ENCODE measurements at places on chromosomes 2 and 18.

DNA sequence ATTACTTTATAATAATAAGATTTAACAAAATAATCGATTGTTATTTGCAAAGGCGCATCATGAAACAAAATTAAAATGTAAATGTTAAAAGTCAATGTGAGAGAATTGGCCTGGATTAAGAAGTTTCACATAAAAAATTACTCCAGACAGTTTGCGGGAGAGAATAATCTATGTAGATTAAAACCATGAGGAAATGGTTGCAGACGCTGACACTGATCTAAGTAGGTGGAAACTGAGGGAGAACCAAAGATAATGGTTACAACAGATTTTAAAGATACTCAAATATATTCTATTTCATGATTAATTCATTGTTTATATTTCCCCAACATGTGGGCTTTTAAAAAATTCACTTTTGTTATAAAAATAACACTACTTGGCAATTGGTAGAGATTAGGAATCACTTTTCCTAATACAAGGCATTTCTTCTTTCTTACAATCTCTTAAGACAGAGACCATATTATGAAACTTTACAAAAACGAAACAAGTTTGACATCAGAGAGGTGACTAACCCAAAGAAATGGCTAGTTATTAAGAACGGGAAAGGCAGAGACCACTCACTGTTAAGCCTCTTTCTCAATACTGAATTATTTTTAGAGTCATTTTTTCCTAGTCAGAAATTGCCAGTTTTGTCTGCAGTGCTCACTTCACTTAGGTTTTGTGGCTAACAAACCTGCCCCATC, 1.6 kb downstream of the KANSL1L start:
- DNase-seq, result no peak

- no peak for DNase-seq
These were observed 5.5 kb downstream of the UBE2E3 start for GRCh38 chr2:180985771-180986395.

DNA sequence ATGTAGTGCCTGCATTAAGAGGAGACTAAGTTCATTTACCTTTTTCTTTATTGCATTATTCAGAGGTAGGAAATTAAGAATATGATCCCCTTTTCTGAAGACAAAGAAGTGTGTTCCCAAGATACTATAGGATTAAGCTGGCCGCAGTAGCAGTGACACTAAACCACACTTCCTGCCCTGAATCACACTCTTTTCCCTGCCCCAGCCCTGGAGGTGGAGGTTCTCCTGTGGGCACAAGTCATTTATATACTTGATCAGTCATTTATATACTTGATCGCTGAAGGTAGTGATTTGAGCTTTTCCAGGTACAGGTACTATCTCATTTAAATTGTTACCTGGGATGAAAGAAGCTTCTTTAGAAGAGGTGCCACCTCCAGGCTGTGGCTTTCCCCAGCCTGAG, 78.6 kb downstream of the ARMC9 start:
- no peak for DNase-seq

GRCh38 chr2:105573910-105574655, 170.6 kb upstream of the NCK2 start:
- DNase-seq, result no peak

DNA sequence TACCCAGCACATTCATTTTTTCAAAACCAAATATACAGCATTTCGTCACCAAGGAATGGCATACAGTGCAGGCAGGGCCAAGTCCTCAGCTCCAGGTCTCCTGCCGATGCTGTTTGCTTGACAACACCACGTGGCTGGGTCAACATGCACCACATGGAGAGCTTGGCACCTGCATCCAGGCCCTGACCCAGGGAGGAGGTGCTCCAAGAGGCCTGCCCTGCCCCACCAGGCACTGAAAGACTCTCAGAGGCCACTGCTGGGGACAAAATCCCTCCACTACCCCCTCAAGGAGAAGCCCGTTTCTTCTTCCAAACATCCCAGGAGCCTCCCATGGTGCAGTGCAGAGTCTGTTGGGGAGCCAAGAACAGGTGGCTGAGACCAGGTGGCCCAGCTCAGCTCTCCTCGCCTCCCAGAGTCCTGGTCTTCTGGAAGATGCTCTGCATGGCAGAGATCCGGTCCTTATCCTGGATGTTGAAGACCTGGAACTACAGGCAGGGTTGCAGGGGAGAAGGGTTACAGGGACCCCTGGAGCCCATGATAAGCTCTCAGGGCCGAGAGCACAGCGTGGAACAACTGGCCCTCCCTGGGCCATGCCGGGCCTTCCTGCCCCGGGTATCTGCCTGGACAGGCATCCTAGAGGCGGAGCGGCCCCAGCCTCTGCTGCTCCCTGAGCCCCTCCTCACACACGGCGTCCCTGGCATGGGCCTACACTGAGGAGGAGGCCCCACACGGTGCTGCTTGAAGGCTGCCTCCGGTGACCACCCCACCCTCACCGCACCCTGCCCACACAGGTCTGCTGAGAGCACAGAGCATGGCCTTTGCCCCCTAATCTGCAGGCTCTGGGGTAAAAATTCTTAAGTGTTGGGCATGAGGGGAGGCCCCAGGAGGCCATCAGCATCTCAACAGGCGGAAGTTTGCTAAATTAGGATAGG, 9.0 kb downstream of the MAB21L4 start:
- no peak for DNase-seq

DNA sequence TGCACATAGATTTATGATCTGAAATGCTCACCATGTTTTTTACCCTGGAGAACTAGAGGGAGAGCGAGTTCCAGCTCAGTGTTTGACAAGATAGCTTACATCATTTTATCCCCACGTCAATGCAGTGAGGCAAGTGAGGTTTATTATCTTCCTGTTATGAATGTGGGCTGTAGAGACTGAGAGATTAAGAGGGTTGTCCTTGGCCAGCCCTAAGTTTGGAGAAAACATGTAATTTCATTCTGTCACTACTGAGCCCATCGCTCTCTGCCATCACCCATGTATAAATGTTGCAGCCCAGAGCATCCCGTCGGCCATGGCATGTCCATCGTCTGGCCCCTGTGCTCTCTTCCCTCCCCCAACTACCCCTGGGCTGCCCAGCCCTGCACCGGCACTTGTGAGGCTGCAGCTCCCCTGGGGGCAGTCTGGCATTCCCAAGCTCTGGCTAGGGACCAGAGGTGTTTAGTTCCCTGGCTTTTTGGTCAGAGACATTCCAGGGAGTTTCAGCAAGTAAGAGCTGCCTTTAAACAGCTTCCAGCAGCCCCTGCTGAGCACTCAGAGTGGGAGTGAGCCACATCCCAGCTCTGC, 136.7 kb downstream of the ANTXR1 start:
- peak; percentile 68 for DNase-seq

GRCh38 chr2:215421859-215422461, 13.9 kb downstream of the FN1 start:
- no peak for DNase-seq

DNA sequence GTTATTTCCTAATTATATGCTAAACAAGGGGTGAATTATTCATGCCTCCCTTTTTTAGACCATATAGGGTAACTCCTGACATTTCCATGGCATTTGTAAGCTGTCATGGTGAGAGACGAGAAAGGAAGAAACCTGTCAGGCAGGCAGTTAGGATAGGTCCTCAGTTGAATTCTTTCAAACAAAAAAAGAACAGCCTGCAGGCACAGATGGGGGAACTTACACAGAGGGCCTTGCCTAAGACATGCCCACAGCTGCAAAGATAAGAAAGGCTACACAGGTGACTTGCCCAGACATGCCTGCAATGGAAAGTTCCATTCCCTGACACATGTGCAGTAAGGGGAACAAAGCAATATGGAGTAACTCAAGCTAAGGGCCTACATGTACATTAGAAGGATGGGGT, 128.1 kb downstream of the TMEM163 start:
- DNase-seq, result no peak

- DNase-seq, result no peak
These were observed 81.8 kb downstream of the EXOC6B start for GRCh38 chr2:72744049-72744448.

- DNase-seq, result peak; percentile 61
These were observed 4.4 kb downstream of the LYPD1 start for GRCh38 chr2:132665401-132666140.

DNA sequence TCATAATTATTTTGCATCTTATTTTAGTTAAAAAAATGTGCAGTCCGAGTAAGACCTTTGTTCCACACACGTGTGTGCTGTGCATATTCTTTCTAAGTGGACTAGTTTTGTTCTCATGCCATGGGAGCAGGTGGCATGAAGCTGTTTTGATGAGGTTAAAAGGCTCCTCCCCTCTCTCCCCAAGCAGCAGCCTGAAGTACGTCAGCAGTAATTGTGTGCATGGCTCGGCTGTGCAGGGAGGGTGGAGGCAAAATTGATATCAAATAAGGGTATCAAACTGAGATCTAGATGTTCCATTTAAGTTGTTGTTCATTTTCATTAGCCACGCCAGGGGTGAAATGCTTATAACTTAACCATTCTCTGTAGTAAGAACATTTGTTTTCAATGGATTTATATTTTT, at the start of gene NYAP2:
Gene NYAP2, plus strand, starts transcription at position 207 of the 400 bp plus-strand sequence. CDS start 9,171 bp downstream, outside the sequence.
- no peak for DNase-seq

DNA sequence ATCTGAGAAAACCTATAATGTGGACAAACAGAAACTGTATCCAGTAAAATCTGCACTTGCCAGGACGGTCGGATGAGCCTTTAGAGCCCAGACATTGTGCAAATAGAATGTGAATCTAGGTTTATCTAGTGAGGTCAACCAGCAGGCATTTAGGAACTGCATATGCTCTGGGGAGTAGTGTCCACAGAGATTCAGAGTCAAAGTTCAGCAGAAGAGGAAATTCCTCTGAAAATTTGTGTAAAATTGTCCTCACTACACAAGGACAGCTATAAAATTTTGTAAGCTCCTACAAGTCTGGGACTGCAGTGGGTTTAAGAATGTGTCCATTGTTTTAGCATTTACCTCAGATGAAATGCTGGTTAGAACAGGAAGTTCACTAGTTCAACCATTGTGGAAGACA, 9.8 kb upstream of the NDUFV2 start:
- DNase-seq, result no peak

- no peak for DNase-seq
These were observed 201.6 kb downstream of the SETBP1 start for GRCh38 chr18:44882163-44882868.

GRCh38 chr2:181915102-181915501, 23.6 kb downstream of the ITPRID2 start:
- DNase-seq, result no peak

DNA sequence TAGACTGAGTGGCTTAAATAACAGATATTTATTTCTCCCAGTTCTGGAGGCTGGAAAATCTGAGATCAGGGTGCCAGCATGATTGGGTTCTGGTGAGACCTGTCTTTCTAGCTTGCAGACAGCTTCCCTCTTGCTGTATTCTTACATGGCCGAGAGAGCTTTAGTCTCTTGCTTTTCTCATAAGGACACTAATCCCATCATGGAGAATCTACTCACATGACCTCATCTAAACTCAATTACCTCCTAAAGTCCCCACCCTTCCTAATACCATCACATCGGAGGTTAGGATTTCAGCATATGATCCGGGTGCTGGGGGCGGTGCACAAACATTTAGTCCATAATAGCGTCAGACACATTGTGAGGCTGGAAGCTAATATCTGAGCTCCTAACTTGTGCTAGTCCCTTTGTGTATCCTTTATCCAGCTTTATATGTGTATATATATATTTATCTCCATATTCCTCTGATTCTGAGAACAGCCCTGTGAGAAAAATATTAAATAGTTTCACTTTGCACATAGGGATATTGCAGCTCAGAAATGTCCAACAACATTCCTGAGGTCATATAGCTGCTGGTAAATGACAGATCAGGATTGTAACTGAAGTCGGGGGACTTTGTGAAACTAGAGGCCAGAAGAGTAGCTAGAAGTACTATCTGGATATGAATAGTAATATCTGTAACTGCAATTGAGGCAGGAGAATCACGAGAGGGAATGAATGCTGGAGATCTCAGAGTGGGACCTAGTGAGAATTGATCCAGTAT, 28.9 kb downstream of the MARCHF4 start:
- no peak for DNase-seq

DNA sequence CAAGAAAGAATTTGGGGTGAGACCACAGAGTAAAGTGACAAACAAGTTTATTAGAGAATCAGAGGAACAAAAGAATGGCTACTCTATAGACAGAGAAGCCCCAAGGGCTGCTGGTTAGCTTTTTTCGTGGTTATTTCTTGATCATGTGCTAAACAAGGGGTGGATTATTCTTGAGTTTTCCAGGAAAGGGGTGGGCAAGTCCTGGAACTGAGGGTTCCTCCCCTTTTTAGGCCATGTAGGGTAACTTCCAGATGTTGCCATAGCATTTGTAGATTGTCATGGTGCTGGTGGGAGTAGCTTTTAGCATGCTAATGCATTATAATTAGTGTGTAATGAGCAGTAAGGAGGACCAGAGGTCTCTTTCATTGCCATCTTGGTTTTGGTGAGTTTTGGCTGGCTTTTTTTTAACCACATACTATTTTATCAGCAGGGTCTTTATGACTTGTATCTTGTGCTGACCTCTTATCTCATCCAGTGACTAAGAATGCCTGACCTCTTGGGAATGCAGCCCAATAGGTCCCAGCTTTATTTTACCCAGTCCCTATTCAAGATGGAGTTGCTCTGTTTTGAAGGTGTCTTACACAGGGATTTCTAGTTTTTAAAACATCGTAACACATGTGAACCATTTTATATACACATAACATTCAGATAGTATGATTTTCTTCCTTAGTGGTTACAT, 77.8 kb downstream of the MYO1B start:
- DNase-seq, result no peak

DNA sequence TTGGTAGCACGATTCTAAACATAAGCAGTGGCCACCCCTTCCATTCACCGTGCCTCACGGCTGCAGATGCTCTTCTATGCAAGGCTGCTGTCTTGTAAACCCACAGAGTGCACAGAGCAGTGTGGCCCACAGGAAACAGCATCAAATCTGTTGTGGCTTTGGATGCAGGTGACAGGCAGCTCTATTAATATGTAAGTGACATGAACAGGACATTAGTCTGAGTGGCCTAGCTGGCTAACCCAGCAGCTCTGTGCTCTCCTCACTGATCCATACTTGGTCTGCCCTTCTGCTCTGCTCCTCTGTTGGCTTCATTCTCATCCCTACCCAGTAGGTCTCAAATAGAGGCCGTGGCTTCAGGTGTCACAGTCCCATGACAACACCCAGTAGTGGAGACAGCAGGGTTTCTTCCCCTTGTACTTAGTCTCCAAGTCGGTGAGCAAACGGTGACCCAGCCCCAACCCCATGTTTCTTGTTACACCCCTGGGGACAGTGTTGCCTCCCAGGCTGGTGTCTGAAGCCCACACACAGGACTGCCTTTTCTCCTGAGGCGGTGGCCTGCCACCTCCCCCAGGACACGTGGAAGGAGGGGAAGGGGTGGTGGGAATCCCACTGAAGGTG, 5.8 kb downstream of the SH3RF3 start:
- DNase-seq, result no peak

- DNase-seq, result no peak
These were observed 184.8 kb upstream of the PKDCC start for GRCh38 chr2:41863062-41863461.

Measured in thyroid gland (tissue), 4 donors.